ENCODE measurements at places on chromosomes 12 and 14. TPM values are rescaled to one million over a fixed set of nuclear protein-coding genes. Genes with fewer than 3 reads are reported as not detected.

DNA sequence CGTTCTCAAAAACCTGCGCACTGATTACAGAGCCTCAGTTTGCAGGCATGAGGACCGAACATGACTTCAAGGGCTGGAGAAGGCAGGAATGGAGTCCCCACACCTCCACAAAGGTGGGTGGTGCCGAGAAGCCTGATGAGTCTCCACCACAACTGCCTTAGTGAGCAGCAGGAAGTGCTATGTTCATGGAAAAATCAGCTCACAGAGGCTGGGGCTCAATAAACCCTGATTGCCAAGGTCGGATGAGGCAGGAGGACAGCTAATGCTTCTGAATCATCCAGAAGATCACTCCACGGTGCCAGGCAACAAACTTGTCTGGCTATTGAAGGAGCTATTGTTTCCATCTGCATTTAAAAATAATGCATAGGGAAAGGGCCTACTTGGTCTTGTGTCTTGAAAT, 31.1 kb downstream of the APPL2 start:
- no peak for DNase-seq

CISTR gene
- not detected for total RNA-seq

DNA sequence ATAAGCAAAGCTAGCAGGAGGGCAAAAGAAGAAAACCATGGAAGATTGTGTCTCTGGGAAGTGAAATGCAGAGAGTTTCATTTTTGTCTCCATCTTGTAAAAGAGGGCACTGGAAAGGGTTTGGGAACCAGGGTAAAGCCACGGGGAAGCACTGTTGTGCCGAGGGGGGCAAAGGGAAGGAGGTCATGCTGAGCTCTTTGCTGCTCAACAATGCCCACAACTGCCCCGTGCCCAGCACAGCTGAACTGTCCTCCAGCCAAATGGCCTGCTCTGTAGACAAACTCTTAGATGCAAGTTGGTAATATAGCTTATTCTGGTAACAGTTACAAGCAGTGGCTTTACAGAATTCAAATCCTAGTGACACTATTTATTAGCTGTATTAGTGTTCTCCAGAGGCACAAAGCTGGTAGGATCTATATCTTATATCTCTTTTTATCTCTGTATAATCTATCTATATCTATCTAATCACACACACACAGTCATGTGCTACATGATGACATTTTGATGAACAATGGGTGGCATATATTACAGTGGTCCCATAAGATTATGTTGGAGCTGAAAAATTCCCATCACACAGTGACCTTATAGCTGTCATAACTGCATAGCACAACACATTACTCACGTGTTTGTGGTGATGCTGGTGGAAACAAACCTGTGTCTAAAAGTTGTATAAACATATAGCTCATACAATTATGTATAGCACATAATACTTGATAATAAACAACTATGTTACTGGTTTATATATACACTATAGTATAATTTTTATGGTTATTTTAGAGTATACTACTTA, 203.4 kb upstream of the DDHD1 start:
- no peak for DNase-seq

AKAP5 gene
- total RNA-seq = 1.8 TPM

DNA sequence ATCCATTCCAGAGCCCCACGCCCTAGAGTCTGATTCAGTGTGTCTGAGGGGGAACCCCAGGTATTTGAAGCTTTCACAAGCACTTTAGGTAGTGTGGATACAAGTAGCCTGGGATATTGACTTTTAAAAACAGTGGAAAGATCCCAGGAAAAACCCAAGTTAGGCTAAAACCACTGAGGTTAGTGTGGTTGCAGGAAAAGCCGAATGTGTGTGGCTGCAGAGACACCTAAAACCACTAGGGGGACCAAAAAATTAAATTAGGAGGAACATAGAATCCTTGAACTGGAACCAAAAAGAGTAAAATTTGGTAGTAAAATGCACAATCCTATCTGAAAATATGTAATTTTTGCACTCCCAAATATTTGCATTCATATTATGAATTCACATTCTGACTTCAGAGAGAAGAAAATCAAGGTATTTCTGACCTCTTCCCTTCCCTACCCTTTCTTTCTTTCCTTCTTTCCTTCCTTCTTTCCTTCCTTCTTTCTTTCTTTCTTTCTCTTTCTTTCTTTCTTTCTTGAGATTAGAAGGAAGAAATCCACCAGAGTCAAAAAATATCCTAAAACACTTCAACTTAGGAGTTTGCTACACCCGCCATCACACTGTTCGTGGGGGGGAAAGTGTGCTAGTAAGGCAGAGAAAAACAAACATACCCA, 37.8 kb downstream of the SLCO1A2 start:
- DNase-seq = no peak

- peak; percentile 66 for DNase-seq
These were observed 8.3 kb downstream of the FMNL3 start for GRCh38 chr12:49698619-49699545.

DNA sequence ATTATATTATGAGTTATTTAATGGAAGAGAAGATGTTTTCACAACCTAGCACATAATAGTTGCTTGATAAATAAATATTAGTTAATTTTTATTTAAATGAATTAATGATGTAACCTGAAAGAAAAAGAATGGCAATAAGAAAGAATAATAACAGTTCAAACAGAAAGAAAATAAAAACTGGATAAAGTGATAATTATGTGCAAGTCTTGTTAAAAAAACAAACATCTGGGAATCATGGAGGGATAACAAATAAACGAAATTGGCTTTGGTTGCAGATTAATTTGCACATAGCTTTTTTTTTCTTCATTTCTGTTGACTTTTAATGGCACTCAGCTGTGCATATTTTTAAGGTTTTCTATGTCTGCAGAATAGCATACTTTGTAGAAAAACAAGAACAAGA, 23.4 kb upstream of the ABCD2 start:
- no peak for DNase-seq

GRCh38 chr14:35534873-35535482, 1.0 kb downstream of the INSM2 start:
- DNase-seq = peak; percentile 85

DNA sequence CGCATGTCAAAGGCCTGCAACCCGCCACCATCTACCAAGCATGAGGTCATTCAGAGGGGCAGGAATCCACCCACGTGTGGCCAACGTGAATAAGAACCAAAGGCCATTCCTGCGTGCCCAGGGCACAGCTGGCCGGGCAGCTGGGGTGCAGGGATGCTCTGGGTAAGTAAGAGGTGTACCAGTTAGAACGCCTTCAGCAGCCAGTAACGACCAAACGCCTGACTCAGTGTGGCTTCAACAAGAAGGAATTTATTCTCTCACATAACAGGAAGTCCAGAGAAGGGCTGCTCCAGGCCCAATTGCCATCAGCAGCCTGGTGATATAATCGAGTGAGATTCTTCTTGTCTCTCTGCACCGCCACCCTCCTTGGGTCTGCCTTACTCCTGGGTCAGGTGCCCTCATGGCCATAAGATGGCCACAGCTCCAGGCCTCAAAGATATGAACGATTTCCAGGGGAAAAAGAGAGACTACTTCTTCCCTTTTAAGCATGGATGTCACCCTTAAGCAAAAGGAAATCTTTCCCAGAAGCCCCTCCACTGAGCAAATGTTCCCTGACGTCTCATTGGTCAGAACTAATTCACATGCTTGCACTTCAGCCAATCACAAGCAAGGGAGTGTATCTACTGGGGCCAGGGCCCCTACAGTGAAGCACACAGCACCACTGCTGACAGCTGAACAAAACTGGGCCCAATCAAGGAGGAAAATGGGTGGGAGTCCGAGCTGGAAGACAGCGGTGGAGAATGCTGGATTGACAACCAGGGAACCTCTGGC, 7.3 kb downstream of the TTC7B start:
- DNase-seq = no peak

METTL1 gene
- 29.5 TPM for total RNA-seq
